CD4-positive, alpha-beta T cell treated with Interleukin-4 for 1 hour (primary cell): ENCODE measurements at places on chromosomes 7 and 10.

- DNase-seq: no peak
These were observed 547.5 kb downstream of the GALNT17 start for GRCh38 chr7:71679480-71679879.

DNA sequence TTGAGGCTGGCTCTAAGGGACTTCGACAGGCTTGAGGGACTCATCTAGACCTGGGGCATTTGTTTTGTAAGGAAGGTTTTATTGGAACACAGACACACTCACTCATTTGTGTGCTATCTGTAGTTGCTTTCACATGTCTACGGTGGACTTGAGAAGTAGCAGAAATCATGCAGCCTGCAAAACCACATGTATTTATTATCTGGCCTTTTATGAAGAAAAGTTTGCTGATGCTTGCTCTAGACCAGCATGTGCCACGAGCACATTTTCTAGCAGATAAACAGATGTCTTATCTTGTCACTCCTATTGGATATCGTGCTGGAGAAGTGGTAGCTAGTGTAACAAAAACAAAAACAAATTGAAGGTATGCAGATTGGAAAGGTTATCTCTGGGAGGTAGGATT, 9.8 kb downstream of the UPP1 start:
- DNase-seq: no peak

GRCh38 chr10:75508814-75509306, 77.4 kb downstream of the LRMDA start:
- no peak for DNase-seq

DNA sequence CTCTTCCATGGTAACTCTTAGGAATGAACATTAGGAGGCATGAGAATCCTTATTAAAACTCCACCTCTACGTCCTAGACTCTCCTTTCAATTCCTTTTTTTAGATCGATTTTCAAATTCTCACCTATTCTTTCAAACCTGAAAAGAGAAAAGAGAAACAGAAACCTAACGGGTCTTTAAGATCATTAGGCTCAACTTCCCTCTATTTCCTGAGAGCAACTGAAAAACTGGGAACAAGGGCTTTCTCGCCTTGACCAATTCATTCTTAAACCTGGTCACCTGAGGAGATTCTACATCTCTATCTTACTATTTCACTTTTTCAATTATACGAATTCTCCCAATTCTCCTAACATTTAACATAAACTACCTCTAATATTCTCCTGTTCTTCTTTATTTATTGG, 2.8 kb downstream of the TFEC start:
- DNase-seq: no peak

DNA sequence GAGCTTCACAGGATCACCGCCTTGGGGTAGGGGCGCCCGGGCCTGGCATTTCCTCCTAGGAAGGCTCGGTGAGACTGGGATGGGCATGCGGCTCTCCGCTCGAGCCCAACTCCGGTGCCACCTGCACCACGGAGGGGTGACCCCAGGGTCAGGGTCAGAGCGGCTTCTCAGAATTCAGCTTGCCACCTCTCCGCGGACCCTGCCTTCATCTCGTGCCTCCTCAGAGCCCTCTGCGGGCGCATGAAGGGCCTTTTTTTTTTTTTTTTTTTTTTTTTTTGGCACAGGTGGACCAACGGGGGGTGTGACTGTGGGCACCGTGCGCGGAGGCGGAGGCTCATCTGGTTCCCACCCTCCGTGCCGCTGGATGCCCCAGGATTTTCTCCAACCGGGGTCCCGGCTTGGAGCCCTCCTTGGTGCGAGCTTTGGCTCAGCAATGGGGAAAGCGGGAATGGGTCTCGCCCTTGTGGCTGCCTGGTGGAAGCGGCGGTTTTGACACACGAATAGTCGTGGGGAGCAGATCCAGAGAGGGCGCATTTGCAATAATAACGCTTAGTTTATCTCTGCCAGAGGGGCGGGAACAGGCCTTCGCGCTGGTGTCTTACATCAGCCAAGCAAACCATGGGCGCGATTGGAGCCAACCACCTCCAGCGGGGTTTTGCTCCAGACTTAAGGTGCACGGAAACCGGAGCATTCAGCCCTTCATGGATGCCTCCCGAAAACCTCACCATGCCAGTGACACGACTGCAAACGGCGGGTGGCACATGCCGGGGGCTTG, 5.0 kb upstream of the TNRC18 start:
- no peak for DNase-seq

- DNase-seq: no peak
These were observed 76.0 kb upstream of the TMEM26 start for GRCh38 chr10:61529208-61529607.

- DNase-seq: no peak
These were observed 30.6 kb upstream of the ZNRF2 start for GRCh38 chr7:30253796-30254165.

- no peak for DNase-seq
These were observed 8.4 kb downstream of the TRIM24 start for GRCh38 chr7:138468244-138469123.

DNA sequence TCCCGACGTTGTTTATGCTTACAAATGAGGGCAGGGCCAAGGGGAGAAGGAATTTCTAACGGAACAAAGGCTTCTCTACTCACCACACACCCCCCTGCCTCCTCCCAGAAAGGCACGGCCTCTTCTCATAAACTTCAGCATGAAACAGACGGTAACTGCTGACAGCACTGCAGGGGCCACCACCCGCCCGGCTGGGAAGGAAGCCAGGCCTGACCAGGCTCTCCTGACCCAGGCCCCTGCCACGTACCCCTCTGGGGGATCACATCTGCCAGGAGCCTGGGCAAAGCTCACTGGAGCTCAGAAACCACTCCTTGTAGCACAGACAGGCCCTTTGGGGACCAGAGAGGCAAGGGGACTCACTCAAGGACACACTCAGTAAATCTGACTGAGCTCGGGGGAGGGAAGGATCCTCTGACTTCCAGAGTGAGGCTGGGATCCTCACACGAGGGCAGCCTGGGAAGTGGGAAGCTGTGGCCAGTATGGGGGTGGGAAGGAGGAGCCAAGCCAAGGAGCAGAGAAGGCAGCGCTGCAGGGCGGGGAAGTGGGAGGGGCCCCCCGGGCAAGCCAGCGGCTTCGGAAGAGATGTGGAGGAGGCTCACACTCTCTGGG, 46.1 kb downstream of the ZCCHC24 start:
- DNase-seq: no peak

DNA sequence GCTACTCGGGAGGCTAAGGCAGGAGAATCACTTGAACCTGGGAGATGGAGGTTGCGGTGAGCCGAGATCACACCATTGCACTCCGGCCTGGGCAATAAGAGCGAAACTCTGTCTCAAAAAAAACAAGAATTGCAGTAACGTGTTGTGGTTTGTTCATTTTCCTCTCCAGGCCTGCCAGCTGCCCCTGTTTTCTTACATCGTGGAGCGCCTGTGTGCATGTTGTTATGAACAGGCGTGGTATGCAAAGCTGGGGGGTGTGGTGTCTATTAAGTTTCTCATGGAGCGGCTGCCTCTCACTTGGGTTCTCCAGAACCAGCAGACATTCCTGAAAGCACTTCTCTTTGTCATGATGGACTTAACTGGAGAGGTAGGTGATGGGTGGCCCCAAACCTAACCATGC, 52.1 kb downstream of the TRRAP start:
- peak; percentile 29 for DNase-seq

DNA sequence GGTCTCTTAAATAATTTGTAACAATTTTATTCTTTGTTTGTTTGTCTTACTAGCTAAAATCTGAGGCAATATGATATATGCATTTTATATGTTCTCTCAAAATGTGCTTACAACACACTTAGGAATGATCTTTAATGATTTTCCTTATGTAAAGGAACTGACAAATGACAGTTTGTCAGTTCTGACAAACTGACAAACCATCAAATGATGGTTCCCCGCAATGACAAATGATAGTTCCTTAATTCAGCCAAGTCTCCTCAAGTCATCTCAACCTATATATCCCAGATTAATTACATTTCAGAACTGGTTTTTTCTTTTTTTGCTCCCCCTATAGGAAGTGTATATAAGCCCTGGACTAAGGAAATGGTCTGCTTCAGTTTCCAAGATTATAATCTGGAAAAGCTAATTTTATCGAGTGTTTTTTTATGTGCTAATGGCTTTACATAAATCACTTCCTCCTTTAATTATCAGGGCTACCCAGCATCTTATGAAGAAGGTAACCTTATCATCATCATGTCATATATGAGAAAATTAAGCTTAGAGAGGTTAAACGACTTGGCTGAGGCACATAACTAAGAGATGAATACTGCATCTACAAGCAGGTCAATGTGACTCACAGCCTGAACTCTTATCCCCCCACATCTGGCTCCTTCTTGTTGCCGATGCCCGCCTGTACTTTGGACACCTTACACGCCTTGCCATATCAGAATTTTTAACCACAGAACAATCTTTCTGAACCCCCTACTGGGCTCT, 75.1 kb downstream of the RELN start:
- no peak for DNase-seq

DNA sequence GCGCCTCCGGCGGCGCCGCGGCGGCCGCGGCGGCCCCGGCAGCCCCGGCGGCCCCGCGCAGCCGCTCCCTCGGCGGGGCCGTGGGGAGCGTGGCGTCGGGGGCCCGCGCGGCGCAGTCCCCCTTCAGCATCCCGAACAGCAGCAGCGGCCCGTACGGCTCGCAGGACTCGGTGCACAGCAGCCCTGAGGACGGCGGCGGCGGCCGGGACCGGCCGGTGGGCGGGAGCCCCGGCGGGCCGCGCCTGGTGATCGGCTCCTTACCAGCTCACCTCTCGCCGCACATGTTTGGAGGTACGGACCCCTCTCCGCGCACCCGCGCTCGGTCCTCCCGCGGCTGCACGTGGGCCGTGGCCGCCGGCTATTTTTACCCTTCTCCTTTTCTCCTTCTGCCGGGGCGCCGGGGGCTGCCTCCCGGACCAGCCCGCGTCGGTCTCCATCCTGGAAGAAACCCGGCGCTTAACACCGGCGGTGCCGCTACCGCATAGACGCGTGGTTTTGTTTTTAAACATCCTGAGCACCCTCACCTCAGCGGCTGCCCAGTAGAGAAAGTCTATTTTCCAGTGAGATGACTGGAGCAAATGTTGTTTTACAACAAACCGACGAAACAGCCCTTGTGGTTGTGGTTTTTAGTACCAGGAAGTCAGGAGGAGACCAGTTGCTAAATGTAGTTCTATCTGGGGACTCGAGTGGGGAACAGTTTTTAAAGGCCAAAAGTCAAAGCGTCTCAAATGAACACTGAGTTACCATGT, 1.3 kb downstream of the ZNRF2 start:
- peak; percentile 59 for DNase-seq

- DNase-seq: no peak
These were observed 32.2 kb downstream of the AP5Z1 start for GRCh38 chr7:4807598-4808016.

- no peak for DNase-seq
These were observed 15.3 kb downstream of the GPER1 start for GRCh38 chr7:1103009-1103788.

GRCh38 chr7:103660455-103661371, 214.7 kb upstream of the SLC26A5 start:
- DNase-seq: no peak

GRCh38 chr7:29935111-29935510, 54.5 kb downstream of the SCRN1 start:
- no peak for DNase-seq

DNA sequence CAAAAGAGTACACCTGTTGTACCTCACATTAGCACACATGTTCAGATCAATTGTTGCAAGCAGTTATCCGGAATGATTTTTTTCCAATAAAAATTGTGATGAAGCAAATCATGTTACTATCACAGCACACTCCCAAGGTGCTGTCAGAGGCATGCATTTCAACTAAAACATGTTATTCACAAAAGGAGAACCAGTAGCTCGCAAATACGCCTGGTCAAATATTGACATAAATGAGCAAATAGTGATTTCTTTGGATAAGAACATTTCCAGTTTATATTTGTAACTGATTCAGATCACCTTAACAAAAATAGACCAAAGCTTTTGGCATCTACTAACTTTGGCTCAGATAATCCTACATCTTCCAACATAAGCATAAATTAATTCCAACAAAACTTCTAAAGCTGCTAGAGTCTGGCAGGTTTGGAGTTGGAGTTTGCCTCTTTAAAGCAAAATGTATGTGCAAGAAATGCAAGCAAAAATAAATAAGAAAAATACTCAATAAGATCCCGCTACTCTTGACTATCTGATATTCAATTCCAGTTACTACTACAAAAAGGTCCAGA, 208.0 kb downstream of the SFMBT2 start:
- DNase-seq: no peak

DNA sequence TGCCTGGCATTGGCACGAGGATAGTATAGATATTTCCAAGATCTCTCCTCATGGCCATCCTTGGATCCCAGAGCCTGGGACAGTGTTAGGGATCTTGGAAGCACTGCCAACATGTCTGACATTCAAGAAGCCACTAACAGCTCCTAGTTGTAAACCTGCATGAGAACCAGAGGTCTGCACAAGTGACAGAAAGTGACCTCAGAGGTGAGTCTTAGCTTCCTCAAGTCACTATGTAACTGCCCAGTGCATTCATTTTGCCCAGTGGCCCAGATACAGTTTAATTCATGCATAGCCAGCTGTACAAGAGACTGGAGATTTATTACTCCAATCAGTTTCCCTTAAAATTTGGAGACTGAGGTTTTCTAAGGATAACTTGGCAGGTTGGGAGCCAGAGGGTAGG, 16.7 kb downstream of the SUGCT start:
- DNase-seq: no peak

GRCh38 chr10:24457661-24458318, 248.9 kb downstream of the KIAA1217 start:
- DNase-seq: no peak
